ENCODE measurements at places on chromosomes 7 and 10.

- no peak for DNase-seq
Observed at GRCh38 chr7:104017001-104017400, 27.5 kb upstream of the RELN start.

DNA sequence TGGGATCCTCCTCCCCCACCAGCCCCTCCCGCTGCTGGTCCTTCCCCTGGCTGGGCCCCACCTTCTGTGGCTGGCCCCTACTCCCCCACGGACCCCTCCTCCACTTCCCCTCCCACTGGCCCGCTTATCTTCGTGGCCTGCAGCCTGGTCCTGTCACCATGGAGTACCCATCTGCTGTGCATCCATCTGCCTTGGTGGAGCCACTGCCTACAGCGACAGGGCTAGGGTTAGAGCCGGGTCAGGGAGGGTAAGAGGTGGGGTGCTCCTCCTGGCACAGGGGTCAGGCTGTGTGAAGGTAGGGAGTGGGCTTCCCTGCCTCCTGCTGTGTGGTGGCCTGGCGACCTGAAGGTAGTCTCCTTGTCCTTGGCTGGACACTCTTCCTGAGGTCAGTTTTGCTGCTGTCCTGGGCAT, 5.2 kb downstream of the ADCY1 start:
- DNase-seq: no peak

DNA sequence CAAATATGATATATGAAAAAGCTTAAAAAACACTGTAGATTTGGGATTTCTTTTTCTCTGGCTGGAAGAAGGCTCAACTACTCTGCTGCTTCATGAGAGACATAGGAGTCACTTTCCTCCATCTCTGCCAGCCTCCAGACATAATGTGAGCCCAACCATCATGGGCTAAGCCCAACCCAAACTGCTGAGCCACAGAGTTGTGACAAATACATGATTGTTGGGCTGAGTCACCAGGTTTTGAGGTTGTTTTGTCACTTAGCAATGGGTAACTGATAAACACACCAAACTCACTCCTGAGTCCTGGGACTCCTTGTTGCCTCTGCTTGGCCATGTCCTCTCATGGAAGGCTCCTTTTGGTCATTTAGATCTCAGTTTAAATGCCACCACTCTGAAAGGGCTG, 381.8 kb upstream of the FZD8 start:
- no peak for DNase-seq

GRCh38 chr7:100475549-100475948, 3.5 kb downstream of the TSC22D4 start:
- DNase-seq: no peak

DNA sequence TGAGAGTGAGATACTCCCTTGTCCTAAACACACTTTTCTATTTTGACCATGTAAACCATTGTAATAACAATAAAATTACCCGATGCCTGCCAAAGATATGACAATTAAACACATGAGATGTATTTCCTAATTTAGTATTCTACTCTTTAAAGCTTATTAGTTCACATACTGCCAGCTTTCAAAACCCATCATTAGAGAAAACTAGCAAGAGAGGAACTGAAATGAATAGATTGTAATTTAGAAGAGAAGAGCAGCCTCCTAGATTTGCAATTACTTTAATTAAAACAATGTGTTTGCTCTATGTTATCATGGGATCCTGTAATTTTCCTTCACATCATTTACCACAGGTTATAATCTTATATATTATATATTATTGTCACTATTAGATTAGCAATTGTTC, 428.2 kb downstream of the THSD7A start:
- DNase-seq: no peak

- no peak for DNase-seq
Observed at GRCh38 chr10:128364631-128365030, 238.4 kb upstream of the MKI67 start.

DNA sequence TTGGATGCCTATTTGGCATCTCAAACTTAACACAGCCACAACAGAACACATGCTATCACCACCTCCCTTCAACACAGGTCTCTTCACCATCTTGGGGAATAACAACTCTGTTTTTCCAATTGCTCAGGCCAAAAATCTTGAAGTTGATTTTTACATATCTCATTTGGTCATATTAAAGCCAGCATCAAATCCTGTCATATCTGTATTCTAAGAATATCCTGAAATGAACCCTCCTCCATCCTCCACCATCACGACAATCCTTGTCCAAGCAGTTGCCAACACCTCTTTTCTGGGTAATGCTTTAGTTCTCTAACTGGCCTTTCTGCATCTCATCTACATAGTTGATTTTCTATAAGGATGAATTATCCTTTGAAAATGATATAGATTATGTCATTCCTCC, 168.7 kb downstream of the GPR37 start:
- no peak for DNase-seq

- DNase-seq: no peak
Observed at GRCh38 chr10:91597197-91597881, 35.5 kb downstream of the PPP1R3C start.
